ENCODE measurements at places on chromosomes 11 and 22.

GRCh38 chr22:31748490-31748889 is 1.4 kb downstream of the PRR14L start:
- DNase-seq, result no peak

DNA sequence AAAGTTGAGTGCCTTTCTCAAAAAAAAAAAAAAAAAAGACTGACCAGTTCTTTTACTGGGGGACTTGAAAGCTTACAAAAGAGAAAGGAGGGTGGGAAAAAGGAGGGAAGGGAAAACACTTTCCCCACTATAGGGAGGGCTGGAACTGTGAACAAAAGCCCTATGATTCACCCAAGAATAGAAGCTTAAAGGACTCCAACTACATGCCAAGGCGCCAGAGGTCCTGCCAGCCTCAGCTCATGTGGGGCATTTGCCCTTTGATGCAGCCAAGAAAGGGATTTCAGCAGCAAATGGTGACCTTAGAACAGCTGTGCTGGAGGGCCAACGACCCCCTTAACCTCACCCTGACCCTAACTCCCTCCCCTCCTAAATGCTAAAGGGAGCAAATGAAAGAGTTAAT is 160.0 kb downstream of the NTM start:
- no peak for DNase-seq

DNA sequence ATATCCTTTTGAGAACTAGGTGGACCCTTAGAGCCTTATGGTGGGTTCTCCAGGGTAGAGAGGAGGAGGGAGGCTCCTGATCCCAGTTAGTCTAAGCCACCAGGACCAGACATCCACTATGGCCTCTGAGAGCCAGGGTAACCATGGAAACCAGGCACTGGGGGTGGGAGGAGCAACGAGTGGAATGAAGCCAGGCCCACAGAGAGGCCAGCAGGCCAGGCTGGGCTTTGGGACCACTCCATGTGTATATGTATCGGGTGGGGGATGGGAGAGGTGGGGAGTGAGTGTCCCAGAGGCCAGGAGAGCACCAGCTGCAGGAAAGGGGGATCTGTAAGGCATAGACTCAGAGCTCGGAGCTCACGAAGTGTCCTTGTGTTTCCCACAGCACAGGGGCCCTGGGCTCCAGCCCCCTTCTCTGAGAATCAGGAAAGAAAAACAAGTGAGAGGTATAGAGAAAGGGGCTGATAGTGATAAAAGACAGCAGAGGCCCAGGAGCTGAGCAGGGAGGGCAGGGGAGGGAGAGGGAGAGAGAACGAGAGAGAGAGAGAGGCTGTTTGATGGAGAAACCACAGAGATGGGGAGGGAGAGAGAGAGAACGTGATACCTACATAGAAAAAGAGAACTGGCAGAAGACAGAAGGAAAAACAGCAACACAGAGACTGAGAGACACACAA is 15.5 kb upstream of the TSPAN18 start:
- no peak for DNase-seq

GRCh38 chr22:49398646-49399045 is 429.0 kb downstream of the BRD1 start:
- DNase-seq, result no peak

DNA sequence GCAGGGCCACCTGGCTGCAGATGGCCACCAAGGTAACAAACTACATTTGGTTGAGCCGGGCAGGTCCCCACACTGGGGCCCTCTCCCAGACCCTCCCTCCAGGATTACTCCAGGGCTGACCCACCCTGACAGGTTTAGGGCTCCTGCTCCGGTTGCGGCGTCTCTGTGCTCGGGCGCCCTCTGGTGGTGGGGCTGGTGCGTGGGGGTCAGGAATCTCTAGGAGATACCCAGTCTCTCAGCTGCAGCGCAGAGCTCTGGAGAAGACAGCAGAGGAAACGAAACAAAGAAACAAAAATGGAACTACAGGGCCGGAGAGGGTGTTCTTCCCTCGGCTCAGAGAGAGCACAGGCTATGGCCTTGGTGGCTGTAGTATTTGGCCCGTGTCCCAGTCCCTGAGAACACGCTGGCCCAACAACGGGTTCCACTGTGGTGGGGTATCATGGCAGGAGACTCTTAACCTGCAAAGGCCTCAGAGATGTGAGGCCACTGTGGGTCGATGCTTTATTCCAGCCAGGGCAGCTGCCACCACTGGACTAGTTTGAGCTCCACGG is 2.4 kb downstream of the C11orf96 start:
- DNase-seq, result peak; percentile 39

- DNase-seq, result no peak
Measured at GRCh38 chr11:1573077-1573902, 1.2 kb upstream of the DUSP8 start.

DNA sequence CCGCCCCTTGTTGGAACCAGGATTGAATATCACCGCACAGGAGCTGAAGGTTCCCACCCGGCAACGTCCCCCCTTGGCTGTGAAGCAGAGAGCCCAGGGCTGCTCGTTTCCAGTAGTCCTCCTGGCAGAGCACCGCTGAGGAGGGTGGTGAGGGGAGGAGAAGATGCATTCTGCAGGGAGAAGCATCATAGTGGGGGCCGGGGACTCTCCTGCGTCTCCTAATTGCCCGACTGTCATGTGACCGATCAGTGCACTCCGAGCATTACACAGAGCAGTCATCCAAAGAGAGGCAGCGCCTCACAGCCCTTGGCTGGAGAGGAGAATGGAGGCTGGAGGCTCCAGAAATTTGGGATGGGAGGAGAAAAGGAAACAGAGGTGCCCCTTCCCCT is 85.0 kb upstream of the SEPTIN5 start:
- no peak for DNase-seq

GRCh38 chr11:61964058-61964665 is 3.3 kb downstream of the FTH1 start:
- DNase-seq, result no peak

DNA sequence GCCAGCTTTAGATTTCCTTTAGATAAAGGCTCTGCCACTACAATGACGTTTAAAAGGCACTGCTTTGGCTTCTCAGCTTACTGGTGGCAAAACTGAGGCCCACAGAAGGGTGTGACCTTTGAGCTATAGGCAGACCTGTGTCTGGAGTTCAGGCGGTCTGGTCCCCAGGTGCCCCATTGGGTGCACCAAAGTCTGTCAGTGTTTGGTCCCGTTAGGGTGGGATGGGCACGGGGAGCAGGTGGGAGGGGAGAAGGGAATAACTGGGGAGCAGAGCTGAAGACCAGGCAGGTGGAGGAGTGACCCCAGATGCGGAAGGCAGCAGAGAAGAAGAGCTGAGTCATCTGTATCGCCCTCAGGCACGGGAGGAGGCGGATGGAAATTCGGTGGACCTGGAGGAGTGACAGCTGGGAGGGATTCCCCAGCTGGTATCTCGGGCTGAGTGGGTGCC is 45.3 kb upstream of the GCAT start:
- DNase-seq, result no peak

- DNase-seq, result no peak
Measured at GRCh38 chr22:19043121-19044085, 78.8 kb downstream of the DGCR2 start.

DNA sequence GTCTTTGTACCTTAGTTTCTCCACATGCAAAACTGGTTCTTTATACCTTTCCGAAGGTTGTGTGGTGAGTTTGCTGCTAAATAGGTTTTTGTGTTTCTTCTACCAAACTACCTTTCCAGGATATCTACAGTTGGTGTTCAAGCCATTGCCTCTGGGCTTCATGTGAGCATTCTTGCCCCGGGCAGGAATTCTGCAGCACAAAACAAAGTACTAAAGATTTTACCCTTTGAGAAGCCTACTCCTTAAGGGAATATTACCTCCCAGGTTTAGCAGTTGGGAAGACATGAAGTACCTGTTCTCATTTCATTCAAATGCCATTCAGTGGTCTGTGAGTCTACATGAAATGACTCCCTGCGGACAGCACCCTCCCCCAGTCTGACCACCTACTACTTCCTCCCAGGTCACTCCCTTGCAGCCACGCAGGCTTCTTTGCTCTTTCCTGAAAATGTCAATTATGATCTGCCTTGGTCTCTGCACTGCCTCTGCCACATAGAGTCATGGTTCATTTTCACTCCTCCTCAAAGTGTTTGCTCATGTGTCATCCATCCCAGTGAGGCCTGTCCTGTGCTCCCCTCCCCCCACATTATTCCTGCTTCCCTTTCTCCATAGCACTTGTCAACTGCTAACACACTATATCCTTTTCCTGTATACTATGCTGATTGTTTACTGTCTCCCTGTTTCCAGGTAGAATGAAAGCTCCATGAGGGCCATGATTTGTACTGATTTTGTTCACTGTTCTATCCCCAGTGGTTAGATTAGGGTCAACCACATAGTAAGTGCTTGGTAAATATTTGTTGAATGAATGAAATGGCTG is 36.9 kb downstream of the PACS1 start:
- no peak for DNase-seq

GRCh38 chr11:3933165-3933628 is 77.7 kb downstream of the STIM1 start:
- DNase-seq, result no peak

- DNase-seq, result no peak
Measured at GRCh38 chr11:96152623-96153022, 190.4 kb downstream of the MAML2 start.

DNA sequence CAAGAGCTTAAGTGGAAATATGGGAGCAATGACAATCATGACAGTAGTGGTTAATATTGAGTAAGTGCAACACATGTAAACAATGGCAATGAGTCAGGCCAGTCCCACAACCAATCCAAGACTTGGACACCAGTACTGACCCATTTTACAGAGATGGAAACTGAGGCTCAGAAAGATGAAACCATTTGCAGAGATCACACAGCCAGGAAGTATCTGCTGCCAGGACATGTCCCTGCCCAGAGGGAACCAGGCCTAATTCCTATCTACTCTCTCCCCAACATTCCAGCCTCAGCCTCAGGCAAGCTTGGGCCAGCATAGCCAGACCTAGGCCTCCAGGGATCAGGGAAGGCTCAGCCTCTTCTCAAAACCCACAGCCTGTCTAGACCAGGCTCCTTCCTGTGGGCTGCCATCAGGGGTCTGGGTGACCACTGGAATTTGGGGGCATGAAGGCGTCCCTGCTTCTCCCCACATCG is 395.1 kb downstream of the MN1 start:
- no peak for DNase-seq

DNA sequence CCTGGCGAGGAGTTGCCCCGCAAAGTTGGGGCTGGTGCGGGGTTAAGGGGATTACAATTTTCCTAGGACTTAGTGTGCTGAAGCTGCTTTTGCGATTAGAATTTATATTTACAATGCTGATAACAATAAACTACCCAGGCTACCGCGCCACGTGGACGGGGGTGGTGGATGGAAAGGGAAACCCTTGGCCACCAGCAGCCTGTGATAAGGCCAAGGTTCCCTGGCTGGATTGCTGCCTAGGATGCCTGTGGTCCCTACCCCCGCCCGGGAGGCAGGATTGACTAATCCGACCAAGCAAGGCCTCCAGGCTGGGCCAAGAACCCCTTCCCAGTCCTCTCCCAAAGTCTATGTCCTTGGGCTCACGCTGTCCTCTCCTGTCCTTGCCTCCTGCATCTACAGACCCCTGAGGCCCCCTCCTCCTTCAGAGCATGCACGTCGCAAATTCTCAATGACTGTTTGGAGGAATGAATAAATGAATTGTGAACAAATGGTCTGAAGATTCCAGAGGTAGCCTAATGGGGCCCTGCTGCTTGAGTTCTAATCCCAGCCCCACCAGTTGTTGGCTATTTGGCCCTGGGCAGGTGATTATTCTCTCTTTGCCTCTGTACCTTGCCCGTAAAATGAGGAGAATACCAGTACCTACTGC is 7.6 kb upstream of the CHKA start:
- DNase-seq, result no peak

DNA sequence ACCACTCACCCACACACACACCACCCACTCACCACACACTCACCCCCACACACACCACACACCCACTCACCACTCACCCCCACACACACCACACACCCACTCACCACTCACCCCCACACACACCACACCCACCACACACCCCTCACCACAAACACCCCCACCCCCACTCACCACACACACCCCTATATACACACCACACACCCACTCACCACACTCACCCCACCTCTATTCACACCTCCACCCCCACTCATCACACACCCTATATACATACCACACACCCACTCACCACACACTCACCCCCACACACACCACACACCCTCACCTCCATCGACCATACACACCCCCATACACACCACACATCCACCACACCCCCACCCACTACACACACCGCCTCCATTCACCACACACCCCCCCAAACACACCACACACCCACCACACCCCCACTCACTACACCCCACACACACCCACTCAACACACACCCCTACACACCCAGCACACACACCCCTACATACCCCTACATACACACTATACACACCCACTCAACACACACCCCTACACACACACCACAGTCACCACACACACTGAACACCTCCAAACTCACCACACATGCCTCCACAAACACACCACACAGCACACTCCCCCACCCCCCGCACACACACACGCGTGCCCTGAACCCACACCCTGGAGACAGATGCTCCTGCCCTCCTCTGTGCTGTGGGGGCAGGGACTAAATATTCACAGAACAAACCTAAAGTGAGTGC is 19.0 kb upstream of the TTLL12 start:
- DNase-seq, result no peak

- no peak for DNase-seq
Measured at GRCh38 chr11:92834296-92835020, 135.0 kb upstream of the MTNR1B start.

- DNase-seq, result no peak
Measured at GRCh38 chr22:41003066-41003465, 51.9 kb downstream of the RBX1 start.

DNA sequence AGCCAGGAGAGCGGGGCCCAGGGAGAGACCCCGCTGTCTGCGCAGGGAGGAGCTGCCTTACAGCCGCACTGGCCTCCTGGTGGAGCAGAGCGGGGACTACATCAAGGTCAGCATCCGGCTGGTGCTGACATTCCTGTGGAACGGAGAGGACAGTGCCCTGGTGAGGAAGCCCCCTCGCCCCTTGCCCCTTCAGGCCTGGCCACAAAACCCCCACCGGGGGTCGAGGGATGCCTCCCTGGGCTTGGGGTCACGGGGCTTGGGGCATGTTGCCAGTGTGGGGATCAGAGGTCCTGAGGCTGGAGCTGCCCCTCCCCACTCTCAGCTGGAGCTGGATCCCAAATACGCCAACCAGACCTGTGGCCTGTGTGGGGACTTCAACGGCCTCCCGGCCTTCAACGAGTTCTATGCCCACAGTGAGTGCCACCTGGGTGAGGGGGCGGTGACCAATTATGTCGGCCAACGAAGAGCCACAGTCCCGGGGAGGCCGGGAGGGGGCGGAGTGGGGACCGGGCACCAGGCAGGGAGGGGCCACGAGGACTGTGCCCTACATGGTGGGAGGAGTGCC is 4.2 kb downstream of the MUC5B start:
- no peak for DNase-seq

- DNase-seq, result peak; percentile 35
Measured at GRCh38 chr11:127056338-127056971, 55.9 kb upstream of the KIRREL3 start.

- peak; percentile 97 for DNase-seq
Measured at GRCh38 chr11:116703421-116703820, 69.4 kb downstream of the BUD13 start.

DNA sequence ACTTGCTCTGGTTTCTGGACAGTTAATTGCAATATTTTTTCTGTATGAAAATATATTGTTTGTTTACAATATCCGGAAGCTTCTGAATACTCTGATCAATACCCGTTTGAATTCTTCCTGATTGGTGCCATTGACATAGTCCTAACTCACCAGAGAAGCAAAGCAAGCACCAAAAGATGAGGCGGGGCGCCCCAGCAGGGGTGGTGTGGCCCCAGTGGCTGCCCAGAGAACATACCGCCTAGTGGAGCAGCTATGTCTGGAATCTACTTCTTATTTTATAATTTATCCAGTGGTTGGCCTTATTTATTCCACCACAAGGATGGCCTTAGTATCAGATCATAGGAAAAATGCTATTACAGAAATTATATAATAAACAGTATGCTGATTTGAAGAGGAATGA is 610.7 kb downstream of the JRKL start:
- no peak for DNase-seq
